NCI-H2081 treated with DMSO at 0.1 percent for 48 hours (cell line): ENCODE measurements at places on chromosomes 2 and 18.

DNA sequence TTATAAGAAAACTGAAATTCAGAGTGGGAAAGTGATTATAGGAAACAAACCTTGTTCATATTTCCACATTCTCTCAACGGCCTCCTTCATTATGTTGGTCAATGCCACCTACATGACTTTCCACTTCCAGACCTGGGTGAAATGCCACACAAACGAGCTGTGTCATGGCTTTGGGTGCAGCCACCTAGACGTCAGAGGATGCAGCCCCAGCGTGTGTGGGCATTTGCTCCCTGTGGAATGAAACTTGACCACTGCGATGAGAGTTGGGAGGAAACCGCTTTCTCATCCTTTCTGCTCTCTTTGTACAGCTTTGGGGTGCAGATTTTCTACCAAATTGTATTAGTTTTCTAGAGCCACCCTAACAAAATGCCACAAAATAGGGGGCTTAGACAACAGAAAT is 291.0 kb downstream of the CYRIA start:
- DNase-seq: no peak

DNA sequence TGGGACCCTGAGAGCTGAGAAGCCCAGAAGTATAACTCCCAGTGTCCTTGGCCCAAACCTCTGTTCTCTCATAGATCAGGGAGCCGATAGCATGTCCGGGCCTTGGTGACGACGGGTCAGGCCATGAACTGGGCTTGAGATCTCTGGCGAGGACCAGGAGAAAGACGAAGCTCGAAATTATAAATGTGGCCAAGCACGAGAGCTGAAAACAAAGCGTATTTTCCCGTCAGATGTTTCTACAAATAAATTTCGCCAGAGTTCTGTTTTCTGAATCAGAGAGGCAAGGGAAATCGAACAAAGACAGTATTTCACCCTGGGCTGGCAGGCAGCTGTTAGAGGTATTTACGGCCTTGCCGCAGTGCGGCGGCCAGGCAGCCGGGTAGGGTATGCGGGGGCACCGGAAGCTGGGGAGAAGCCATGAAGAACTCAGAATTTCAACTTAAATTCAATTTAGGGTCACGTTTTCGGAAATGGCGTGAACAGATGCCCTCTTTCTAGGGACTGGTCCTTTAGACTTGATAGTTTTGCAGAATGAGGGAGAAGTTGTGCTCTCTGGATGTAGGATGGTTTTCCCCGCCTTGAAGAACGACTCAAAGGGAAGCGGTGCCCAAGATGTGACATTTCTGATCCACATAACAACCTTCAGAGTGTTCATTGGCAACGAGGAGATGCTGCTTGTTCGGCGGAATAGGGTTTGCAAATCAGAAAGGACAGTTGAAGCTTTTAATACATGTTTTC is 9.6 kb downstream of the HOXD8 start:
- DNase-seq: no peak

GRCh38 chr18:74567822-74568221 is 29.8 kb upstream of the ZNF407 start:
- no peak for DNase-seq

DNA sequence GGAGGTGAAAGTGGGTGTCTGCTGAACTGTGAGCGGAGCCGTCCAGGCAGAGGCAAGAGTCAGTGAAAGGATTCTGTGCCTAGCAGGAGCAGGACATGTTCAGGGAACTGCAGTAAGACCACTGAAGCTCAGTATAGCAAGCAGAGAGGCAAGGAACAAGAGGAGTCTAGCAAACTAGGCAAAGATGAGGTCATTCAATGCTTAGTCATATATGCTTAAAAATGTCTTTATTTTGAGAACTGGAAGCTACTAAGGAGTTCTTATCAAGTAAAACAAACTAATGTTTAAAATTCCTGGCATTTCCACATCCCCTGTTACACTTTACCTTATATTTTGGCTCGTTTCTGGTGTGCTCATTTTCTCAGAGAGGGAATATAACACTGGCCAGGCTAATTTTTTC is 913.4 kb downstream of the CBLN2 start:
- DNase-seq: no peak

DNA sequence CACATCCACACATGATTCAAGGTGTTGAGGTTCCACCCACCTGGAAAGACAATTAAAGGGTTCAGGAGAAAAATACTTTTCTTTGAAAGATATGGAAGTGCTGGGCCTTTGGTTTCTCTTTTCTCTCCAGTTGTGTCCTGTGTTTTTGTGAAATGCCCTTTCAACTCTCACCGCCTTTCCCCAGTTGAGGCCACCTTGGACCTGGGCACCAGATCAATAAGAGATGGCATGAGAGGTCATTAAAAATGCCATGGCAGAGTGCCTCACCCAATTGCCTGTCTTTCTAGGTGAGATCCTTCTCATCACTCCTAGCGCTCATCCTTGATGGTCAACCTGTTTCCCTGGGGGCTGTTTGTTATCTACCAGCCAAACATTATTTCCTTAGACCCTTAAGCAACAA is 453.9 kb downstream of the TSN start:
- no peak for DNase-seq

DNA sequence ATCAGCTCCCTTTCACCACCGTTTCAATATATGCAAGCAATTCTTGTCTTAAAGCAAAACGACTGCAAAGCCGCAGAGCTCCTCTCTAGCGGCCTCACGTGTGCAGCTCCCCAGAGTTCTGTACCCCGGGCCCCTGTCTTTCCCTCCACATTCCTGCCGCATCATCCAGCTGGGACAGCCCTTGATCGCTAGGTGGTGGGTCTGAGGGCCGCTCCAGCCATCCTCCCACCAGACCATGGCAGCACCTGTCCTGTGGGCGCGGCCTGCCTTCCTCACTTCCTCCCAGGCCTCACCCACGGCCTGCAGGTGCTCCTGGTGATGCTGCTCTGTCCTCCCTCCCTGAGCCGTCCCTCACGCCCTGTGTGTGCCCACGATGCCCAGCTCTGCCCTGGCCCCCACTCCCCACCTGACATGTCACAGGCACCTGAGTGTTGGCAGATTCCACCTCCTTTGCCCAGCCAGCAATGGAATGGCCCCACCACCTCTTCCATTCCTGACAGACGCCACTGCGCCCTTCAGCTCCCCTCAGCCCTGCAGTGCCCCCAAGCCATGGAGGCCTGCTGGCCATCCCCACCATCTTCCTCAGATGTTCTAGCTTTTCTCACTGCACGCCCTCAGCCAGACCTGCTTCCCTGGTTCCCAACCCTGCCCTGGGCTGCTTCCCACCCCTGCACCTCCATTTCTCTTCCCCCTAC is 15.3 kb upstream of the ALLC start:
- DNase-seq: no peak

DNA sequence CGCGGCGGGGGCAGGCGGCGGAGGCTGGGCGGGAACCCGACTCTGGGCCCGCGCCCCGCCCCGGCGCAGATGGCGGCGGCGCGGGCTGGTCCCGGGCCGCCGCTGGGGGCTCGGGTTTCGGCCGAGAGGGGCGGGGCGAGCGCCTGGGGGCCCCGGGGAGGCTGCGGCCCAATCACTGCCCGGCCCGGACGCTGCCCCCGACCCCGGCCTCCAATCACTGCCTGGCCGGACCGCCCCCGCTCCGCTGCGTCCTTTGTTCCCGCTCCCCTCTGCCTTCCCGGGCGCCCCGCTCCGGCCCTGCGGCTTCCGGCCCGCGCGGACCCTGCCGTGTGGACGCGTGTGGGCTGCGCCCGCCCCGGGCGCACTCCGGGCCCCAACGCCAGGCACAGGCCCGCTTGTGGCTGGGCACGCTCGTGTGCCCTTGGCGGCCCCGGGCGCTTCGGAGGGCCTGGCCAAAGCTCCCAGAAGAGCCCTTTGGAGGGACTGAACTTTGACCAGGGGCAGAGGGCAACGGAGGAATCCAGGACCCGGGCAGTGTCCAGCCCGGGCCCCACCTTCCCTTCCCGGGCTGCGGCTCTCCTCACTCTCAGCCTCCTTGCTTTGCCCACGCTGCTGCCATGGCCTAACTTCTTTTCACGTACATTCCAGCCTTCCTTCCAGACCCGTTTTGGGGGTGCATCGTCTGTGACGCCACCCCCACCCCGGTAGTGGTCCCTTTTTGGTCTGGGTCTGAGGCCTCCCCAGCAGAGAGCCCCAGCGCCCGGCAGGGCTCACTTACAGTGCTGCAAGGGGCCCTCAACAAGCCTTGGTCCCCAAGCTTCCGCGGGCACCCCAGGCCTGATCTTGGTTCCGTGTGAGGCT is 27.1 kb upstream of the PTMA start:
- no peak for DNase-seq

- no peak for DNase-seq
These were observed 10.6 kb downstream of the POU3F3 start for GRCh38 chr2:104864280-104865095.

GRCh38 chr2:149134335-149134923 is 95.9 kb downstream of the LYPD6B start:
- no peak for DNase-seq

DNA sequence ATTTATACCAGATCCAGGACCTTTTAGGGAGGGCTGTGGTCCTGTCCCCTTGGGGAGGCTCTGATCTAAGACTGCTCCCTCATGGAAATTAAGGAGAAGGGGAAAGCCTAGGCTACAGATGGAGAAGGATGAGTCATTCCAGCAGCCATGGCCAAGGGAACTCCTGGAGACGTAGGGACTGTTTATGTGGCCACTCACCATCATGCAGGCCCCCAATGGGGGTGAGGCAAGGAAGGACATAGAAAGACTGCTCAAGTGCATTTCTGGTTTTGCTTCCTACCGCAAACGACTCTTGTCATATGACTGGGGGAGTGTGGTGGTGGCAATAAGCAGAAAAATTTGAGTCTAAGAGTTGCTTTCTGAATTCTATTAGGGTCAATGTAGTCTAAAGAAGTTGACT is 54.0 kb upstream of the CYP1B1 start:
- no peak for DNase-seq

- DNase-seq: no peak
These were observed 70.1 kb downstream of the LDLRAD4 start for GRCh38 chr18:13288509-13289133.

GRCh38 chr2:70143314-70144150 is 47.3 kb downstream of the C2orf42 start:
- no peak for DNase-seq

- DNase-seq: no peak
These were observed 399.8 kb downstream of the GRB14 start for GRCh38 chr2:164221473-164221872.

DNA sequence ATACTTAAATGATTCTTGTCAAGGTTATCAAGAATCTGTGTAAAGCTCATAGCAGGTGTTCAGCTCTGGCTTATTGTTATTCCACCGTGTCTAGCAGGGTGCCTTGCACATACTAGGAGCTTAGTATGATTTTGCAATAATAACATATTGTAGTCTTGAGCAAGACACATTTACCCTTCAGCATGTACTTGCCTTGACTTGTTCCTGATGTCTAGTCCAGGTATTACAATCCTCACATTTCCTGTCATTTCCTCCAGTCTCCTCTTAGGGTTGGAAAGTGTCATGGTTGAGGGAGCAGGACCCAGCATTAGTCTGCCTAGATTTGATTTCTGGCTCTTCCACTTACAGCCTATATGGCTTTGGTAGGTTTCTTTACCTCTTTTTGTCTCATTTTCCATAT is 246.1 kb downstream of the RAD51AP2 start:
- no peak for DNase-seq

DNA sequence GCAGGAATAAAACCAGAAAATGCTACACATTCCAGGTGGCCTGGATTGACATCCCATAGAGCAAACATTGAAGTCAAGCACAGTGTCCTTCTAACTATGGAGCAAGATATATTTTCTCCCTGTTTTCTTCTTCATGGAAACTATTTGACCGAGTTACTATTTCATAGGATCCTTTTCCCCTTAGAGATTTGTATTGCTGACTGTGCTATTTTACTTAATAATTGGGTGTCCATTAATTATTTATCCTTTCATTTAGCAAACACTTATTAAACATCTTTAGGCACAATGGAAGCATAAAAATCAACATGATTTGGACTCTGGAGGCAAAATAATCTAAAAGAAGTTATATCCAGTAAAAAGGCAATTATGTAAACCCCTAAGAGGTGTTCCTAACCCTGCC is 782.8 kb upstream of the ACVR2A start:
- DNase-seq: no peak

- DNase-seq: no peak
These were observed 23.7 kb downstream of the TMEM127 start for GRCh38 chr2:96241900-96242611.

GRCh38 chr2:223870840-223871611 is 33.6 kb upstream of the AP1S3 start:
- no peak for DNase-seq

GRCh38 chr2:182426082-182426917 is 536 bp downstream of the PDE1A start:
- DNase-seq: no peak

- DNase-seq: no peak
These were observed 25.9 kb downstream of the CCDC85A start for GRCh38 chr2:56209701-56210100.

GRCh38 chr2:979069-979928 is 28.6 kb downstream of the SNTG2 start:
- DNase-seq: no peak

DNA sequence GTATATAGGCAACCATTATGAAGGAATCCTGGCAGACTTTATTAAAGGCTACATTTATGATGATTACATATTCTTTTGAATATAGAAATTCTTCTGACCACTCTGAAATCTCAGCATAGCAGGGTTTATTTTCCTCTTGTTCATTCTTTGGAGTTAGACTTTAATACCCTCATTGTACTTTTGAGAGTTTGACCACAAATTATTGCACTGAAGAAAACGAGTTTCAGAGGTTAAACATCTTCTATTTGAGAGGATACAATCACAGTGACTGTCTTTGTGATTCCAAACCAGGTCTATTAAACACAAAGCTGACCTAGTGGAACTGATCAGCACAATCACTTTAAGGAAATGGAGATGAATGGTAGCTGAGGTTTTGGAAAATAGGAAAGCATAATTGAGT is 71.3 kb downstream of the XIRP2 start:
- DNase-seq: no peak
